Activated CD4-positive, CD25-positive, alpha-beta regulatory T cell (primary cell): ENCODE measurements at places on chromosomes 5 and 9.

GRCh38 chr9:135198586-135199285, 111.3 kb downstream of the OLFM1 start:
- no peak for DNase-seq

- no peak for DNase-seq
These were observed 199.4 kb downstream of the MEF2C start for GRCh38 chr5:88683506-88684135.

DNA sequence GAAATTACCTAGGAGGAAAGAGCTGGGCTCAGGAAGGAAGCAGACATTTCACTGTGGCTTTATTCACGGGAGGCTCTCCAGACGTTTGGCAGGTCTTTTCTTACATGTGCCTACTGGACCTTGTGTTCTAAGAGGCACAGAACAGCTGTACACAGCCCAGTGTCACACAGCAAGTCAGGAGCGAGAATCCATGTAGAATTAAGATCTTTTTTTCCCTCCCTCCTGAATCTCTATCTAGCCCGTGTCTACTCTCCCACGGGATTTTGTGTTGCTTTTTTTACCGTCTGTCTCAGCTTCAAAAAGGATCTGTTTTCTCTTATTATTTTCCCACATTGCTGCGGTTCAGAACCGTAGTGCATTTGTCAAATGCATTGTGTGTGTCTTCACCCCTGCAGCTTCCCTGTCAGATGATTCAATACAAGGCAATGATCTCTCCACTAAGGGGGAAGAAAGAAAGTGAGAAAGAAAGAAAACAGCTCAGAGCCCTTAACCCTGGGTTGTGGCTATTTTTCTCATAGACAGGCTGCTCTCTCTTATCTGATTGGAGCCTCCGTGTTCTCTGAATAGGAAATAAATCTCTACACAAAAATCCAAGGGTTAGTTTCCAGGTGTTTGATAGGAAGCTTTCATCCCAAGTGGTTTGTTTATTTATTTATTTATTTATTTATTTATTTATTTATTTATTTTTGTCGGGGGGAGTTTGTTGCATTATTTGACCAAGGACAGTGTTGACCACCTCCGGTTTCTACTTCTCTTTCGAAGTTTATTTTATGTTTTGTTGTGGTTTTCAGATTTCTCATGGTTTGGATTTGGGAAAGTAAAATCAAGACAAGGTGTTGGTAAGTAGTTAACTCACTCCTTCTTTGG, 191.0 kb downstream of the NTRK2 start:
- DNase-seq: no peak

GRCh38 chr5:123865641-123866040, 353.7 kb downstream of the CSNK1G3 start:
- DNase-seq: no peak

DNA sequence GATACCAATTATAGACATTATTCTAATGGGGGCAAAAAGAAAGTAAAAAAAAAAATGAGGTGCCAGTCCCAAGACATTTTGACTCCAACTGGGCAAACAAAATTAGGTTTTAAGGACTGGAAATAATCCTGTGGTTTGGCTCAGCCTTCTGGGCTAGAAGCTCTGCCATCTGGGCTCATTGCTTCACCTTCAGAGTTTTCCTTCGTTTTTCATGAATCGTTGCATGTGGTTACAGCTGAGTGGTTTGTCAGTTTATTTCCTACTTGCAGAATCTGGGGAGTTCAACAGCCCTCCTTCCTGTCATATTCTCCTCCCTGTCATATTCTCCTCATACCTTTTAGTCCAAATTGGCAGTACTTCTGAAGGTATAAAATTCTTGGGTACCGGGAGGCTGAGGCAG, 12.0 kb downstream of the UGT3A2 start:
- no peak for DNase-seq

GRCh38 chr9:18296702-18297055, 177.3 kb upstream of the ADAMTSL1 start:
- no peak for DNase-seq

- DNase-seq: no peak
These were observed 241.4 kb upstream of the ZNF462 start for GRCh38 chr9:106621313-106622163.

DNA sequence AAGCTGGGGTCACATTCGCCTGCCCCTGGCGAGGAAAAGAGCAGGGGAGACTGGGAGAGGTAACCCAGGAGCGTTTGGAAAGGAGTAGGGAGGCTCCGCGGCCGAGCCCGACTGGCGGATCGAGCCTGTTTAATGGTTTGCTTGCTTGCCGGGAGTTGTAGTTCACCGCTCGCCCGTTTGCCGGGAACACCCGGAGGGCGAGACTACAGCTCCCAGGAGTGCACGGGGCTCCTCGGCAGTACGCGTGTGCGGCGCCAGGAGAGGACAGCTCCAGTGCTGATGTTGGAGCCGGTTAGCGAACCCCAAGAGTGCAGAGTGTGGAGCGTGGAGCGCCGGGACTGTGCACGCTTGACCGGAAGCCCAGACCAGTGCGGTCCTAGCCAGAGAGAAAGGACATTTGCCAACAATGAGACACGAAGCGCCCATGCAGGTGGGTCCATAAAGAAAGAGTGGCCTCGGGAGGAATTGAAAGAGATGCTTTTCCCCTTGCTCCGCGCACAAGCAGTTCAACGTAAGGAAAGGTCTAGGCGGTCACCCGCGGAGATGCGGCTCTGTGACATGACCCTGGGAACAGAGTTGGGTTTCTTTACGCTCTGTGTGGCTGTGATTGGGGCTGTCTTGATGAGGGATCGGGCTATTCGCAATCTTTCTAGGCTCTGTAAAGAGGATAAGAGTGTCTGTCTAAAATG, at the start of gene RAB3C:
RAB3C (plus strand) TSS at position 273 of the 689 bp plus-strand sequence; CDS start at position 407, 134 bp downstream.
- no peak for DNase-seq

DNA sequence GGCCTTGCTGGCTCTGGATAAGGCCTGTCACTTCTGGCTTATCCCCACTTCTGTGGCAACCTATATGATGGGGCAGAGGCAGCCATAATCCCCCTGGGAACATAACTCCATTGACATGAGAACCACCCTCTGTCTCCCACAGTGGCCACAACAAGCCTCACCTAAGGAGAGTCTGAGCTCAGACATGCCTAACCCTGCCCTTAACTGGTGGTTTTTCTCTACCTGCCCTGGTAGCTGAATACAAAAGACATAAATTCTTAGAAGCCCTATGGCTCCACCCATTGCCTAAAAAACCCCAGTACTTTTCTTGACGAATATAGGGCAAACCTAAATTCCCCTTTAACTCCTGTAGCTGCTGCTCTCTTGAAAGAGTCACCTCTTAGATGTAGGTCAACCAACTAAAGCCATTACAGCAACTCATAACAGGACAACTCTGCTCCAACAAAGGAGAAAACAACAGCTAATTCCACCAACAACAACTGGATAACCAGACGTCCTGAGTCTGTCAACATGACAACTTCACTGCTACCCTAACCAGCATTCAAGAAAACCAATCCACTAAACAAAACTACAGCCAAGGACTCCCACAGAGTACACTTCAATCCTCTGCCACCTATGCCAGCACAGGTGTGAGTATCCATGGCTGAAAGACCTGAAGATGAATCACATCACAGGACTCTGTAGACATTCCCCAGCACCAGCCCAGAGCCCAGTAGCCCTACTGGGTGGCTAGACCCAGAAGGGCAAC, 427.7 kb downstream of the PRELID2 start:
- no peak for DNase-seq

GRCh38 chr9:34371886-34372466, 4.7 kb downstream of the MYORG start:
- no peak for DNase-seq

DNA sequence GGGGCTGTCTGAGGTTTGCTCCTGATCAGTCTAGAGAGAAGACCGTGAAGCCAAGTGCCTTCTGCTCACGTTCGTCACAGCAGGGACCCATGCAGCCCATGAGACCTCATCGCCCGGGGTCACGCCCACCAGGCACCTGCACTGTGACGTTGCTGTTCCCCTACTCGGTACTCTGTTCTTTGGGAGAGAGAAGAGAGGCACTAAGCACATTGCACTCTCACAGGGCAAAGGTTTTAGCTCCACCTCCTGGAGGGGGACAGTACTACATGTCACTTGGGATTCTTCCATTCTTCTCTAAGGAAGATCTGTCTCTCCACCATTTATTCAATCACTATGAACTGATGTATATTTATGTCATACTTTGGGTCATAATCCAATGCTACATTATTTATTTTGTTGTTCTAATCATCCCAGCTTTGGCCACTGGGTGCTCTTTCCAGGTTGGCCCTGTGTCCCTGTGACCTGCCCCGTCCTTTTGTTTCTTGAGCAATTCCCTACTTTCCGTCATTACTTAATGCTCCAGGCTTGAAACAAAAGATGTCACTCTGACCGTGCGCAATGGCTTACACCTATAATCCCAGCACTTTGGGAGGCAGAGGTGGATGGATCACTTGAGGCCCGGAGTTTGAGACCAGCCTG, 31.4 kb upstream of the BRD3 start:
- DNase-seq: no peak

DNA sequence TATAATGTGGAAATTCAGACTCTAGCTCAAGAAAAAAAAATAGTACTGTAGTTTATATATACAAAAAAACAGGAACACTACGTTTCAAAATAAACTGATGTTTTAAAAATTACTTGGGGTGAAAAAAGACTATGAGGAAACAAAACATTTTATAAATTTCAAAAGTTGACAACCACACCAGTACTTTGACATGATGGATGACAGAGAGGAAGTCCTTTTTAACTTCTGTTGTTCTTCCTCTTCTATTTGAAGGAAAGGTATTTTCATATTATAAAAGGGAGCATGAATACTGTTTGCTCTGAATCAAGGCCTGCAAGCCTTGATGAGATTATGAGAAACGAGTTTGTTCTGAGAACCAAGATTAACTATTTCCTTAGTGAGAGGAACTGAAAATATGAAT, 456.9 kb downstream of the TAF11L14 start:
- no peak for DNase-seq

GRCh38 chr5:94469894-94470329, 148.5 kb downstream of the KIAA0825 start:
- DNase-seq: no peak

- DNase-seq: no peak
These were observed 155.7 kb upstream of the ADAMTS16 start for GRCh38 chr5:4984461-4984860.

DNA sequence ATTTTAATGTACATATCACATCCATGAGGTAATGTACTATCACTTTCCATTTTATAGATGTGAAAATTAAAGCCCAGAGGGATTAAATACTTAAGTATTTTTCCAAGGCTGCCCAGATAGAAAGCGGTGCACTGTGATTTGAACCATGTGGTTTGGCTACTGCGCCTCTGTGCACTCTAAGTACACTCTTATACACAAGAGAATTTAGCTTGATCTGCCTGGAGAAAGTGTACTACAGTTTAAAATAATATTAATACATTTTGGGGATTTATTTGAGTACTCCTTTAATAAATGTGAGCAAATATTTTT, 360.4 kb upstream of the ACTBL2 start:
- DNase-seq: no peak

- DNase-seq: no peak
These were observed 284.7 kb downstream of the GABRB2 start for GRCh38 chr5:161261668-161262323.

DNA sequence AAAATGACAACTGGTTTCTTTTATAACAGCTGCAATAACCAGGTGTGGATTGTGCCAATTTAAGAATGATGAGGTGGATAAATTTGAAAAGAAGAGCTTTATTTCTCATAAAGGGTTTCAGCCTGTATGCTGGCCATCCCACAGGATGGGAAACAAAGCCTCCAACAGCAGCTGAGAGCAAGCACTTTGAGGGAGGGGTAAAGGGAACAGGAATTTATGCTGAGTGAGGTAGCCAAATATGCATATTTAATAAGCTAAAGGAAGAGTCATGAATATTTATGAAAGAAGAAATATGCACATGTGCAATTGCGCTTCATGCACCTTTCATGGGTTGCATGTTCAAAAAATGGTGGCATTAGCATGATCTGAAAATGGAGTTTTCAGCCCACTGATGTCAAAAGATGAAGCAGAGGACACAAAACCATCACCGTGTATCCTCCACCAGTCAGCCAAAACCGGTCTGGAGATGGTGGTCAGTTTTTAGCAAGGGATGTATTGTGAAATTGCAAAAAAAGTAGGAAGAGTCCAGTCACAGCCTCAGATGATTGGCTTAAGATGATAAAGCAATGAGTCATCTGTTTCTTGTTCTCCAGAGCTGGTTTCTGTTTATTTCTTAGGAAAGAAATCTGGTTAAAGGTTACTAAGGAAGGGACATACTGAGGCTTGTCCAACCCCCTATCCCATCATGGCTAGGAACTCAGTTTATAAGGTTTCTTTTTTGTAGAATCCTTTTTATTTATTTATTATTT, 47.9 kb downstream of the DEPDC1B start:
- no peak for DNase-seq

- no peak for DNase-seq
These were observed 27.3 kb downstream of the SLC31A2 start for GRCh38 chr9:113178087-113178486.

DNA sequence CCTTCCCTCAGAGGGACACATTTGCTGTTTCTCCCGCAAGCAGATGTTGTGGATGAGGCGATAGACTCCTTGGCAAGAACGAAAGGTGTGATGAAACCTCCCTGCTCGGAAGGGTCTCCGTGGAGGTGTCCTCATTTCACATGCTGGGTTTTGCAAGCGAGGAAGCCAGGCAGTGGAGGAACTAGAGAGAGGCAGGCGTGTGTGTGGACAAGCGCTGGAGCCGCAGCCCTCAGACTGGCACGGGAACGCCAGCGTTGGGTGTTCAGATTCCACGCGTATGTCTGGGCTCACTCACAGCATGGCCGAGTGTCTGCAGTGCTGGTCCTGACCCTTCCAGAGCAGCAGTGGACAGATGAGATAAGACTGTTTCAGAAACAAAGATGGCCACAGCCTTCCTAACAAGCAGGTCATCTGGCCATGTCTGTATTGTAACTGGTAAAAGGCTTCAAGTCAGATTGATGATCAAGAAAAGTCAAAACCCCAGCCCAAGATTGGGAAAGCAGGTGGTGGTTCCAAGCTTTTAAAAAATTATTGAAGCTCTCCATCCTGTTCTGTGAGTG, 35.0 kb upstream of the NCS1 start:
- DNase-seq: no peak

- no peak for DNase-seq
These were observed 68.5 kb downstream of the EPB41L4A start for GRCh38 chr5:112350626-112351025.

DNA sequence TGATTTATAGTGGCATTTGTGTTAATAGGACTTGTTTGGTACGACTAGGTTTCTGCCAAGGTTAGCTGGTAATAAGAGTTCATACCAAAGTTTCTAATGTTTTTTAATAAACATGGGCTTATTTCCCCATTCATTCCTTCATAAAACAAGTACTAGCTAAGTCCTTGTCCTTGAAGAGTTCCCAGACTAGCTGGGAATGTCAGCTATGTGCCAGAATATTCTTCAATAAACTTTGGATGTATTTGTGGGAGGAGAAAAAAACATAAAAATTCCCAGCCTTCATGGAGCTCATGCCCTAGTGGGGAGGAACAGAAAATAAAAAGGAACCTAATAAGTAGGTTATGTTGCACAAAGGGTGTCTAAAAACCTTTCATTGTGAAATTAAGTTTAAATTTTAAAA, 176.9 kb downstream of the DENND1A start:
- no peak for DNase-seq
